T-cell (primary cell): ENCODE measurements at places on chromosomes 7 and 10.

GRCh38 chr7:128030263-128030653 is 979 bp downstream of the LRRC4 start:
- H3K4me3 ChIP-seq, result no peak overlapping the region
- H3K27me3 ChIP-seq, result peaks cover 23% of the 10 kb centered on the region
- no peaks in the 10 kb centered on the region for H3K36me3 ChIP-seq

DNA sequence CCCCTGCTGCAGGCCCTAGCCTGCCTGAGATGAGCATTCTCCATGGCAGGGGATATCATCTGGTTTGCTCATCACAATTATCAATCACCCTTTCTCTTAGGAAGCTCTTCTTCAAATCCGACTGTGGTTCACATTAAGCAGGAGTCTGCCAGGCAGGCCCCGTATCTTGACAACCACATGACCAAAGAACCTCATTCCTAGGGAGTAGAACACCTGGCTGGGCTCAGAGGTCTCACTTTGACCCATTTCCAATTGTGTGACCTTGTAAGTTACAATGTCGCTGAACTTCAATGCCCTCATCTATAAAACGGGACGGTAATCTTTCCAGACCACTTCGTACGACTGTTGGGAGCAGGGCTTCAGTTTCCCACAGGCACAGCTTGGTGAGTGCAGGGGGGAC is 156.4 kb upstream of the PCBD1 start:
- H3K36me3 ChIP-seq, result no peaks in the 10 kb centered on the region
- H3K27ac ChIP-seq, result no peak overlapping the region
- no peak overlapping the region for H3K4me3 ChIP-seq
- H3K4me1 ChIP-seq, result no peaks in the 10 kb centered on the region
- H3K27me3 ChIP-seq, result no peaks in the 10 kb centered on the region

DNA sequence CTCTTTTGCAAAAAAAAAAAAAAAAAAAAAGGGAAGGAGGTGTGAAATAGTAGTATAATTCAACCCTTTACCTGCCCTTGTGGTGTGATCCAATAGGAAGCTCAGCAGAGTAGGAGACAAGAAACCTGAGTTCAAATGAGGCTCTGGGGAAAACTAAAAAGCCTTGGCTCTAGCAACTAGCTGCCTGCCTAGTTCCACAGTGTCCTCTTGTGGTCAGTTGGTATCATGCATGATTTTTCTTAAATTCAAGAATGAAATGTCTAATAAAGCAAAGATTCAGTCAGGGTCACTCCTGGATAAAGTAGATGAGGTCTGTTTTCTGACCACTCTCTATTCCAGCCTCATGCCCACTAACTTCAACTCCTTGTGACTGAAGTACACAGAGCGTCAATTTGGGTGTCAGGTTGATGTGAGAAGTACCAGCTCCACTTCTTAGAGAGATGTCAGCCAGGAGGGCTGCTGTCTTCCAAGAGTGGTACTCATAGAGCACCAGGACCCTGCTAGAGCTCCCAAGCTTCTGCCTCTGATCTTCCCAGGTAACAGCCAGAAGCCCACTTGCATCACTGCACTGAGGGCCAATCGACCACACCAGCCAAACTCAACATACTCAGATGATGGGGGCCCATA is 10.5 kb downstream of the LSM5 start:
- no peaks in the 10 kb centered on the region for H3K27me3 ChIP-seq
- H3K4me1 ChIP-seq, result no peaks in the 10 kb centered on the region
- H3K4me3 ChIP-seq, result no peak overlapping the region

GRCh38 chr7:85094046-85094725 is 92.7 kb downstream of the SEMA3D start:
- no peaks in the 10 kb centered on the region for H3K36me3 ChIP-seq
- DNase-seq, result no peak
- H3K27me3 ChIP-seq, result no peaks in the 10 kb centered on the region
- no peaks in the 10 kb centered on the region for H3K4me1 ChIP-seq
- no peak overlapping the region for H3K4me3 ChIP-seq
- H3K27ac ChIP-seq, result no peak overlapping the region

DNA sequence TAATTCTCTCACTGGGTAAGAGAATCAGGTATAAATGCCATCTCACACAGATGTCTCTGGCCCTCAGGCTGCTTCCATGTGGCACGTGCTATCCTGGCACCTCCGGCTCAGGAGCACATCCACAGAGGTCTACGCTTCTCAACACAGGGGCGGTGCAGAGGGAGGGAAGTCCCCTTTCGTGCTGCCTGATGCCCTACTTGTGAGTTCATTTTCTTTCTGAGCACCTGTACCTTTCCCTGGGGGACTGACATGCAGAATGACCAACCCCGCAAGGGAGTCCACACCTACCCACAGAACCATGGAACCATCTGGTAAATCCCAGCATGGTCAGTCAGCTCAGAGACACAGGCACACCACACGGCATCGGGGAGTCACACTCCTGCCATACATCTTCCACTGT is 99.0 kb upstream of the SAMD8 start:
- H3K4me3 ChIP-seq, result no peak overlapping the region
- no peaks in the 10 kb centered on the region for H3K27me3 ChIP-seq
- H3K27ac ChIP-seq, result peak overlapping the region; percentile 69
